ENCODE measurements at places on chromosomes 4 and X.

DNA sequence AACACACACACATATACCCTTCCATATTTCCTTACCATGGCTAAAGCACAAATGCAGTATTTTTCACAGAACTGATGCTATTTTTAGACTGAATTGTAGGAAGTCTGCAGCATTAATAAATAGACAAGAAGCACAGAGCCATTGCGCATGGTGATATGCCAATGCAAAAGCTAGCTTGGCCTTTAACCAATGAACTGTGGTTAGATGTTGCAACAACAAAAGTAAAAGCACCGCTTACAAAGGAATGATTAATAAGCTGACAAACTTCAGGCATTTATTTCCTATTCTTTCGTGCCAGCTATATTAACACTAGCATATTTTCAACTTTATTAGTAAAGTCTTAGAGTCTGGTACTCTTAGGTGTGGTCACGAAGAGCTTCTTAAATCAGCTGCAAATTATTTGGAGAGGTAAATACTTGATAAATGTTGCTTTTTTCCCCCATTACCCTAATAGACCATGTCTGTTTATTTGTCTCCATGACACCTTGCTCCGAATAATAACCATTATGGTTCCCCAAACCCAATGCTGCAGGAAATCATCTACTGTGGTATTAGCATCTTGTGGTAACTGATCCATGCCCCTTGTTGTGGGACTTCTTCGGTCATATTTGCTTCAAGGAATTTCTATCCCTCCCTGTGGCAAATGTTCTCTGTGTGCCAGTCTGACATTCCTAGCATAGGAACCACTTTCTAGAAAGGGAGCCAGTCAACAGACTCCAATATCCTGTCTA lies 306.1 kb upstream of the TAPT1 start:
- no peak for DNase-seq

DNA sequence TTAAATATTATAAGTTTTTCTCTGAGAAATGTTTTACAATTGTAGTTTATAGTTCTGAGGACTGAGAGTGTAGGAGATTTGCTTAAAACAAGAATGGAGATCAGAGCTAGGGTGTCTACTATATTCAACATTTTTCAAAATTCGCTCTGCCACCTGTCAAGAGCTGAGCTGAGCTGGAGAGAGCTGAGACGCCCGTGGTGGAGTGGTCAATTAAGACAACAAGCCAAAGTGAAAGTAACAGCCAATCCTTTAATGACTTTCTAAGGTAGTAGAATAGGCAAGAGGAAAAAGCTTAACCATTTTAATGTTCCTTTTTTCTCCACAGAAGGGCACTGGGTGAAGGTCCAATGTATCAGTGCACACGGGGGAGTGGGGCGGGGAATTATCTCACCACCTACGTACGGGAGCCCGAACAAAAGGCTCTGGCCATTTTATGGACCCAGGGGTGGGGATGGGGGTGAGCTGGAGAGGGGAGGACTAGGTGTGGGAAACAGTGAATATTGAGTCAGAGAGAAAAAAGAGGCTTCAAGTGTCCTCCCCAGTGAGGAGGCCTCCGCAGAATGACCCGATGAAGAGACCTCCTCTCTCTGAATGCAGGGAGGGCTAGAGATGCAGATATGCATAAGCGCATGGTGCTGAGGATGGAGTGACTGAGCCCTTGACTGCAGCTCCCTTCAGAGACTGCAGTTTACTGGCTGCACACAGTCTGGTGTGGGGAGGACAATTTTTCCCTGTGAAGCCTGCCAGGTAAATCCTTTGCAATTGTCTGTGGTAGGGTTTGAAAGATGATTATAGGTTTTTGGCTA lies 60.8 kb downstream of the SPCS3 start:
- DNase-seq: no peak

DNA sequence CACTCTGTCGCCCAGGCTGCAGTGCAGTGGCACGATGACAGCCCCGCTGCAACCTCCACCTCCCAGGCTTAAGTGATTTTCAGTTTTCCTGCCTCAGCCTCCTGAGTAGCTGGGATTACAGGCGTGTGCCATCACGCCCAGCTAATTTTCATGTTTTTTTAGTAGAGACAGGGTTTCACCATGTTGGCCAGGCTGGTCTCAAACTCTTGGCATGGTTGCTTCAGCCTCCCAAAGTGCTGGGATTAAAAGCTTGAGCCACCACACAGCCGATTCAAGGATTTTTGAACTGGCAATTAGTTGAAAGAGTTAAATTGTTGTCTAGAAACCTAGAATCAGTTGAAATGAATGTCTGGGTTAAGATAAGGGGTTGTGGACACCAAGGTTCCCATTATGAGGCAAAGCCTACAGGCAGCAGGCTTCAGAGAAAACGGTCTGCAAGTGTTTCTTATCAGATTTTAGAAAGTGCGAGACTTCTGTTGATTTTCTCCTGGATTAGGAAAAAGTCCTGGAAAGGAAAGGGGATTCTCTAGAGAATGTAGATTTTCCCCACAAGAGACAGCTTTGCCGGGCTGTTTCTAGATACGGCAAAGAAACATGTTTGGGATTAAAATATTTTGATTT lies 8.3 kb upstream of the CCNI start:
- DNase-seq: no peak

- no peak for DNase-seq
Observed at GRCh38 chr4:31349907-31350306, 629.7 kb downstream of the PCDH7 start.

GRCh38 chr4:6427439-6428090 lies 44.8 kb downstream of the PPP2R2C start:
- DNase-seq: no peak

GRCh38 chrX:50157545-50158135 lies 43.2 kb downstream of the AKAP4 start:
- no peak for DNase-seq

GRCh38 chr4:135238940-135239339 lies 1037.4 kb upstream of the PABPC4L start:
- no peak for DNase-seq

DNA sequence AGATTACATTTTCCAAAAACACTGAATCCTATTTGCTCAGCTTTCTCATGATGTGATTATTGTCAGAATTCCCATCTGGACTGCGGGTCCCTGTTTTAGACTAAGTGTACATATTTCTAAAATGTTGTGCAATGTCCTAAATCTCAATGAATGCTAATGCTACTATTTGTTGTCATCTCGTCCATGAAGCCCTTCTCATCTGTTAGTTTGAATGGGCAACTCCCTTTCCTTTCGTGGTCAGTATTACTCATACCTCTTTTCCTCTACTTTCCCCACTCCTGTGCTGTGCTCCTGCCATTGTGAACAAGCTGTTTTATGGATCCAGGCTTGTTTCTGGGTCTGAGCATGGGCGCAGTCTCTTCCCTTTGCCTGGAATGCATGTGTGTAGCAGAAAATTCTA lies 91.0 kb downstream of the MID1 start:
- DNase-seq: no peak

DNA sequence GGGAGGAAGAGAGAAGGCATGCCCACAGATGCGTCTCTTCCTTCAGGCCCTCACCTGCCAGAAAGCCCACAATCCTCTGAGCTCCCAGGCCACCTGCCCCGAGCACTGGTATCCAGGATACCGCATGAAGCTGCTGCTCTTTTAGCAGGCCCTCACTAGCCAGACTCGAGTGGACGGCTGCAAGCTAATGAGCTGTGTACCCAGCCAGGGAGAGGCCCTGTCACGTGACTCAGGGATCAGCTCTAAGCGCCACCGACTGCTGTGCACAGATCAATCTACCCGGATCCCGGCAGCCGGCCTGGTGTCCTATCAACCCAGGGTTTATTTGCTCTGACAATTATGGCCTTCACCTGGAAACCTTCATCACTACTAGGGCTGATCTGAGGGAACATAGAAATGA lies 39.0 kb downstream of the BCOR start:
- no peak for DNase-seq

DNA sequence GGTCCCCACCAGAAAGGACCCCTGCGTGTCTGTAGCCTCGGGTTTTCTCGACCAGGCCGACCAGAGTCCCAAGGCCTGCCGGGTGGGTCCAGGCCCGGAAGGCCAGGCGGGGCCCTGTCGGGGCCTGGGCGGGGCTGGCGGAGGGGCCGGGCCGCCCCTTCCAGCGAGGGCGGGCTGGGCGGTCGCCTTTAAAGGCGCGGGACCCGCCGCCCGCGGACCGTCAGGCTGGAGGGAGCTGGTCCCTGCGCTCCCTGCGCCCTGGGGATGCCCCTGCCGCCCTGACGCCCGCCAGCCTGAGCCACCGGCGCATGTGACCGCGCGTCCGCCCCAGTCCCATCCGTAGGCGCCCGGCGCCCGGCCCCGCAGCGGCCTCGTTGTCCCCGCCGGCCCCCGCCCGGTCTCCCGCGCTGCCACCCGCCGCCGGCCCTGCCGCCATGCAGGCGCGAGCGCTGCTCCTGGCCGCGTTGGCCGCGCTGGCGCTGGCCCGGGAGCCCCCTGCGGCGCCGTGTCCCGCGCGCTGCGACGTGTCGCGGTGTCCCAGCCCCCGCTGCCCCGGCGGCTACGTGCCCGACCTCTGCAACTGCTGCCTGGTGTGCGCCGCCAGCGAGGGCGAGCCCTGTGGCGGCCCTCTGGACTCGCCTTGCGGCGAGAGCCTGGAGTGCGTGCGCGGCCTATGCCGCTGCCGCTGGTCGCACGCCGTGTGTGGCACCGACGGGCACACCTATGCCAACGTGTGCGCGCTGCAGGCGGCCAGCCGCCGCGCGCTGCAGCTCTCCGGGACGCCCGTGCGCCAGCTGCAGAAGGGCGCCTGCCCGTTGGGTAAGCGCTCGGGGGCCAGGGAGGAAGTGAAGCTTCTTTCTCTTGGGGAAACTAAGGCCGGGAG lies at the start of gene HTRA3:
HTRA3 (plus strand) TSS at position 220 of the 883 bp plus-strand sequence; CDS start at position 435, 215 bp downstream.
- DNase-seq: no peak

- DNase-seq: no peak
Observed at GRCh38 chrX:141185366-141185765, 8.4 kb upstream of the LDOC1 start.

DNA sequence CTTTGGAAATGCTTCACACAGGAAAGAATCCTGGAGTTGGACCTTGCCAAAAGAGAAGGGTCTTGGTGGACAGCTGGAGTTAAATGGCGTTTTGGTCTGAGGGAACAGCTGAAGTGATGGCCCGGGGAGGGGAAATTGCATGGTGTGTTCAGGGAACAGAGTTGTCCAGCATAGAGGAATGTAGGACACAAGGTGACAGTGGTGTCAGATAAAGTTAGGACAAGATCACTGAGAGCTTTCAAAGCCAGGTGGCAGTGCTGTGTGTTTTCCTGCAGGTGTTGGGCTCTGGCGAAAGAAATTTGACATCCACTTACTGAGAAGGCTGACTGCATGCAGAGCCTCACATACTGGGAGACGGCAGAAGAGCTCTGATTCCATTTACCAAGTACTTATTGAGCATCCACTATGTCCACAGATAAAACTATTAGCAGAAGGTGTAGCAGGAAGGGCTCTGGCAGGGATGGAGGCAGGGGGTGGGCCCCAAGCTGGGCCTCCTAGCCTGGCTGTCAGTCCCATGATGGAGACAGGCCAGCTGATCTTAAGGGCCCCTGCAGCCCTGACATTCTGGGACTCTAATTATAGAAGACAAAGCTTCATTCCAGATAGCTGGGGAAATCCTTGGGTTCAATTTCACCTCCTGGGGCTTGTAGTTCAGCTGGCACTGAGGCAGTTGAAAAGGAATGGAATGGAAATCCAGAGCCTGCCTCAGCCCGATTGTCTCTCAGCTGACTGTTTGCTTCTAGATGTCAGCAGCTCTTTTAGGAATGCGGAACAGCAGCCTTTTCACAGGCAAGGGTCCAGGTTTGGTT lies 150.2 kb upstream of the MAMLD1 start:
- no peak for DNase-seq

GRCh38 chrX:47958761-47959342 lies 44.9 kb downstream of the ZNF182 start:
- peak; percentile 13 for DNase-seq

GRCh38 chr4:183492791-183493222 lies 12.1 kb upstream of the ING2 start:
- no peak for DNase-seq

DNA sequence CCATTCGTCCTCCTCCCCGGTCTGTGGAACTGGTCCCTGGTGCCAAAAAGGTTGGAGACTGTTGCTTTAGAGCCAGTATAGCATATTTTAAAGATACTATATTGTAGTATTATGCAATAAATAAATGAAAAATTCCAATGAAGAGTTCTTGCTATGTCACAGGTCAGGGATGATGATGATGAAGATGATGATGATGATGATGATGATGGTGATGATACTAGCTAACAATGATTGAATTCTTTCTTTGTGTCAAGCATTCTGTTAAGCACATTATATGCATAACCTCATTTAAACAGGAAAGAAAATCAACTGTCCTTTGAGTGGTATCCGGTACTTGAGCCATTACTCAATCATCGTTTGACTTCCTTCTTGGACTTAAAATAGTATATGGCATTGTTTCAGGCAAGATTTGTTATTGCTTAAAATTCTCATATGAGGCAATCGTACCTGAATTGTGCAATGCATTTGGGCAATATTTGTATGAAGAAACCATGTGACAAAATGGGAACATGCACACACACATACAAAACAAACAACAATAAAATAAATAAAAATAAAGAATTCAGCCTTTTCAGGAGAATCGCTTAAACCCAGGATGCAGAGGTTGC lies 22.8 kb upstream of the TLR2 start:
- no peak for DNase-seq

DNA sequence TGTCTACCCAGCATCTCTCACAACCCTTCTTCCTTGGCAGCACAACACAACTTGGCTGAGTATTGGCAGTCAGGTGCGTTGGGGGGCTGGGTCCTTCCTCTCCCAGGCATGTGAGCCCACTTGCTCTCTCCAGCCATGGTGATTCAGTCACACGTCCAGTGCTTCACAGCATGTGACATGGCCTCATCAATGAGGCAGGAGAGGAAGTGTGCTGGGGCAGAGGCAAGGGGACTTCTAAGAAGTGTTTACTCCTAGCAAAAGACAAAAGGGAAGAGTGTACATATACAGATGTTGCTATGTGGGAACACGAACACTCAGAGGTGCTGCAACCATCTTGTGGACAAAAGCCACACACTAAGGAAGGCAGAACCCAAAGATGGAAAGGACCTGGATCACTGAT lies 380.8 kb downstream of the FBXW7 start:
- no peak for DNase-seq

DNA sequence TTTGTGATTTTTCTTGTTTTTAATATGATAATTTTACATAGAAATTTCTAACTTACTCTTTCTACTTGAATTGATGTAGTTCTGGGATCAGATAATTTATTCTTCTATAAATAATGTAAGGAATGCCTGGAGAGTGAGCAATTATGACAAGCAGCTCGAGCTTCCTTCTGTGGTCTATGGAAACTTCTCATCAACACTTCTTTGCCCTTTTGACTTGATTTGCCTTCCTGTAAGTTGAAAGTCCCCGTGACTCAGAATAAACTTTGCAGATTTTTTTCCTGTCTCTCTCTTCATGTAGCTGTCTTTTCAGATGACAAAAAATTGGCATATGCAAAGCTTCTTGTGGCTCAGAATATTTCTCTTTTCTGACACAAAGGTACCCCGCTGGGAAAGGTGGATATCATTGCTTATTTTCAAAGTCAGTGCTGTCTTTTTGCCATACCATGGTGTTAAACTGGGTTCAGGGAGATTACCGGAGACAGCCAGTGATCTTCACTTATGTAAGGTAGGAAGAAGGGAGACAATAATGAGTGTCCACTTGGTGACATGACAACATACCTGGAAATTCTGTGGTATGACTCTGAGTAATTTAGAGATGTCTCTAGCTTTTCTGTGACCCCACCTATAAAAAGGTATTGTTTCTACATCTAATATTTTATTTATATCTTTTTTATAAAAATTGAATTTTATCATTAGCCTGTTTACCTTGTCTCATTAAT lies 278.6 kb upstream of the GNPDA2 start:
- DNase-seq: no peak

GRCh38 chrX:1486749-1487361 lies 34.1 kb upstream of the ASMTL start:
- DNase-seq: no peak
